ENCODE measurements at places on chromosomes 6 and 20. TPM values are rescaled to one million over a fixed set of nuclear protein-coding genes. Genes with fewer than 3 reads are reported as not detected.

DNA sequence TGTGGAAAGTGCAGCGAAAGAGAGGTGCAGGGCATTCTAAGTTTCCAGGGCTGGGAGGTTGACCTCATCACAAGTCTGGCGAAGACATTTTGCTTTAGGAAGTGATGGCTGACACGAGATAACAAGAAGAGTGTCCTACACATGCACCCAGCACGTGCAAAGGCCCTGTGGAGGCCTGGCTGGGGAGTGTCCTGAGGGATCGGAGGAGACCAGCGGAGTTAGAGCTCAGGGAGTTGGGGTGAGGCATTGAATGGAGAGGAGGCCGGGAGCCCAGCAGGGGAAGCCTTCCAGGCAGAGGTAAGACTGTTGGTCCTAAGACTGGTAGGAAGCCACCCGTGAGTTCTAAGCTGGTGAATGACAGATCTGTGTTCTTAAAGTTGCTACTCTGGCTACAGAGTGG lies 58.4 kb downstream of the PPP1R14C start:
- DNase-seq = no peak
- no peak overlapping the region for H3K27ac ChIP-seq
- no peak overlapping the region for H3K4me3 ChIP-seq
- no peaks in the 10 kb centered on the region for H3K36me3 ChIP-seq
- no peaks in the 10 kb centered on the region for H3K27me3 ChIP-seq
- H3K4me1 ChIP-seq = peaks cover 32% of the 10 kb centered on the region

GRCh38 chr20:58583586-58583985 lies 67.5 kb upstream of the STX16 start:
- no peak overlapping the region for H3K4me3 ChIP-seq
- H3K27ac ChIP-seq = no peak overlapping the region
- H3K4me1 ChIP-seq = no peaks in the 10 kb centered on the region
- H3K36me3 ChIP-seq = no peaks in the 10 kb centered on the region
- no peak for DNase-seq

- peak overlapping the region; percentile 2 for H3K4me3 ChIP-seq
- peaks cover 72% of the 10 kb centered on the region for H3K4me1 ChIP-seq
- H3K27me3 ChIP-seq = no peaks in the 10 kb centered on the region
- peak; percentile 63 for DNase-seq
- no peaks in the 10 kb centered on the region for H3K36me3 ChIP-seq
Observed at GRCh38 chr20:57672164-57672563, 37.7 kb downstream of the PMEPA1 start.

- no peaks in the 10 kb centered on the region for H3K27me3 ChIP-seq
- no peaks in the 10 kb centered on the region for H3K36me3 ChIP-seq
- H3K4me3 ChIP-seq = no peak overlapping the region
- DNase-seq = peak; percentile 59
- no peaks in the 10 kb centered on the region for H3K4me1 ChIP-seq
Observed at GRCh38 chr6:73722318-73723060, 26.5 kb downstream of the CD109 start.

Gene COL19A1
- total RNA-seq = 1.9 TPM

Gene RIPOR2
- total RNA-seq = 4.2 TPM

Gene PGBD1
- total RNA-seq = 2.6 TPM

Gene SPEF1
- 0.40 TPM for total RNA-seq
